ENCODE measurements at places on chromosomes 1 and 21.

GRCh38 chr1:23273450-23274133, 56.3 kb upstream of the HTR1D start:
- DNase-seq: no peak

- no peak for DNase-seq
These were observed 122.1 kb upstream of the RGS1 start for GRCh38 chr1:192453360-192453992.

- DNase-seq: no peak
These were observed 35.3 kb downstream of the RGS8 start for GRCh38 chr1:182649041-182649440.

DNA sequence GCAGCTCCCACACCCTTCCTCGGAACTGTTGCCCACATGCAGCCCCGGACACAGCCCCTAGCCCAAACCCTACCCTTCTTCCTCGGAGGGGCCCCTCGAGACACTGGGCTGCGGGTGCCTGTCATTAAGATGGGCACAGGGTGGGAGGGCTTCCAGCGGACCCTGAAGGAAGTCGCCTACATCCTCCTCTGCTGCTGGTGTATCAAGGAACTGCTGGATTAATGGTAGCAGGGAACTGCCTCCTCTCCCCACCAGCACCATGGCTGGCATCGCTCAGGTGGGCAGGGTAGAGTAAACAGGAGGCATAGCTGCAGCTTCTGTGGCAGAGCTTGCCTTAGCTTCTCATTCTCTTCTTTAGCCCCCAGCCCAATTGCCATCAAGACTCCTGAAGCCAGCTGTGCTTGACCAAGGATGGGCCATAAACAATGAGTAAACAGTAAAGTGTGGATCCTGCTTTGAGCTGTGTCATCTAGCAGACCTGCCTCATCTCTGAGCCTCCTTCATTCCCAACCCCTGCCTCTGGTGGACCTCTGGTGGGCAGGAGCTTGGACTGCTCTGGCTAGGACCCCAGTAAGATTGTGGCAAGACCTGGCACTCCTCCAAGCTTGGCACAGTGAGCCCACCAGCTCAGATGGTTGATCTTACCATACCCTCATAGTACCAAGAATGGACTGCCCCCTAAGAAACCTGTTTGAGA, at the start of gene LENEP:
Gene LENEP, plus strand, starts transcription at position 15 of the 697 bp plus-strand sequence. Its CDS starts 22 bp downstream, at position 37.
- no peak for DNase-seq

GRCh38 chr1:241972703-241973369, 15.3 kb downstream of the BECN2 start:
- no peak for DNase-seq

- DNase-seq: no peak
These were observed 60.6 kb upstream of the AKT3 start for GRCh38 chr1:243910607-243911006.

- no peak for DNase-seq
These were observed 78.7 kb downstream of the RGL1 start for GRCh38 chr1:183883623-183884022.

DNA sequence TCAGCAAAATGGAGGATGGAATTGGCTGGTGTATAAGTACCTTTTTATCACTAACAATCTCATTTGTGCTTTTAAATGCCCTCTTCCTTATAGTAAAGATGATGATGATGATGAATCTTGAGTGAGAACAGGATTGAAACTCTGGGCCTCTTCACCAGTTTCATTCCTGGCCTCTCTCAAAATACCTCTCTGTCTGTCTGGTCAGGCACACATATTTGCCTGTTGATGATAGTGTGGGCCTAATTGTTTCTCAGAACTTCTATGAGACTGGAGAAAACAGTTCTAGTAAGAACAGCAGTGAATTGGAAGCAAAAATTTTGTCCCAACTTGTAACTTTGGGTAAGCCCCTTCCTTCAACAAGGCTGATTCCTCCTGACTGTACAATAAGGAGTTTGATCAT, 94.4 kb upstream of the RGS4 start:
- DNase-seq: no peak

DNA sequence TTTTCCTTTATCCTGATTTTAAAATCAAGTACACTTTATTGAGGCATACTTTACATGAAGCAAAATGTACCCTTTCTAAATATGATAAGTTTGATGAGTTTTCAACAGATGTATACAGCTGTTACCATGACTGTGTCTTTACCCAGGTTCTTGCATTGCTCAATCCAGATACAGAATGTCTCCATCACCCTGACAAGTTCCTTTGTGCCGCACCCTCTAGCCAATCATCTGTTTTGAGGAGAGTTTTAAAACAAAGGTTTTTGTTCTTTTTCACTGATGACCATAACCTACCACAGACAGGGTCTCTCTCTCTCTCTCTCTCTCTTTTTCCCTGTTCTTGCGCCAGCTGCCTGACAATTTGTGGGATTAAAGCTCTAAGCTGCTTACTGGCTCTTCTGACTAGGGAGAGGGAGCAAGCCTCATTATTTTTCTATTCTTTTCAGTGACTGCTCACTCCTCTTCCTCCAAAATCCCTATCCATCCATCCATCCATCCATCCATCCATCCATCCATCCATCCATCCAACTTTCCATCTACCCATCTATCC, 1.2 kb upstream of the KCNE1 start:
- DNase-seq: no peak

- no peak for DNase-seq
These were observed 163.7 kb downstream of the NTMT2 start for GRCh38 chr1:170309389-170310013.

GRCh38 chr1:212594640-212595039, 13.9 kb upstream of the ATF3 start:
- DNase-seq: no peak

- DNase-seq: no peak
These were observed 60.4 kb downstream of the FYB2 start for GRCh38 chr1:56758794-56759193.

GRCh38 chr1:38031513-38031866, 15.1 kb downstream of the POU3F1 start:
- no peak for DNase-seq

DNA sequence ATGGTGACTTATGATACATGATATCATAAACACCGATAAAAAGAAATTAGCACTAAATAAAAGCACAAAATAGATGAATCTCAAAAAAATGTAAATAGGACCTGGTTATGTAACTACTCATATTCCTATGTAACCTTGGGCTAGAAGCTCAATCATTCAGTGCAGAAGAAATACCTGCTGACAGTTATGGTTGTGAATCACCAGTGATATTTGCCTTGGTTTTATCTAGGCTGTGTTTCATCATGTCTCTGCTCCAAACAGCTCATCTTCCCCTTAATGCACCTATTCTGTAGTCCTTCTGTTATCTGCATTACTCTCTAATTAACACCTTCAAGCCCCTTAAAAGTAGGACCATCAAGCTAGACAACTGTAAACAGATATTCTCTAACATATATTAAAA, 16.3 kb upstream of the PIGC start:
- DNase-seq: no peak

- DNase-seq: peak; percentile 75
These were observed 199.4 kb upstream of the CACYBP start for GRCh38 chr1:174800216-174800851.

GRCh38 chr1:8349961-8350360, 32.0 kb downstream of the SLC45A1 start:
- no peak for DNase-seq

- no peak for DNase-seq
These were observed 25.1 kb upstream of the PLEKHA6 start for GRCh38 chr1:204384636-204385352.

DNA sequence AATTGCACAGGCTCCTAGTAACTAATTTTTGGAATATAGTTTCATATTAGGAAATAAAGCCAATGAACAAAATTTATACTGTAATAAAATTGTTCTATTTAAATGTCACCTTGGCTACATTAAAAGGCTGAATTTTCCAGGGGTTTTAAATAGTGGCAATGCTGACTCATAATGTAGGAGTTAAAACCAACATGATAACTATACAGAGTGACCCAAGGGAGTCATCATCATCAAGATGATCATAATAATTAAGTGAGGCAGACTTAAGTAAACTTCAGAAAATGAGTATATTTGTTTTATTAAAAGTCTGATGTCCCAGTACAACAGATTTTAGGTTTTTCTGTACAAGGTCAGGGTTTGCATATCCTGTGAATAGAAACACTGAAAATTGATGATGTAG, 183.4 kb downstream of the PLPPR4 start:
- DNase-seq: no peak

DNA sequence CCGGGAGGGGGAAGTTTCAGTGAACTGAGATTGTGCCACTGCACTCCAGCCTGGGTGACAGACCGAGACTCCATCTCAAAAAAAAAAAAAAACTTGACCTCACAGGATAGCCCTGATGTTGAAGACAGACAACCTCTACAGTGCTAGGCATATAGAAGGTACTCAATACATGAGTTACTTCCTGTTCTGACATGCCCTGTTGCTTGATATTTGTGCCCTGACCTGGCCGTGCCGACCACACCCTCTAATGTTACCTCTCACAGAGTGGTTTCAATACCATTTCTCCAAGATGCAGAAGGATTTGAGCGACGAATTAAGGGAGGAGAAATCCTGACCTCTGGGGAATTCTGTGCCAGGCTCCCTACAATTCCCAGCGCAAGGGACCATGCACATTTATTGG, 5.2 kb downstream of the PTAFR start:
- no peak for DNase-seq

DNA sequence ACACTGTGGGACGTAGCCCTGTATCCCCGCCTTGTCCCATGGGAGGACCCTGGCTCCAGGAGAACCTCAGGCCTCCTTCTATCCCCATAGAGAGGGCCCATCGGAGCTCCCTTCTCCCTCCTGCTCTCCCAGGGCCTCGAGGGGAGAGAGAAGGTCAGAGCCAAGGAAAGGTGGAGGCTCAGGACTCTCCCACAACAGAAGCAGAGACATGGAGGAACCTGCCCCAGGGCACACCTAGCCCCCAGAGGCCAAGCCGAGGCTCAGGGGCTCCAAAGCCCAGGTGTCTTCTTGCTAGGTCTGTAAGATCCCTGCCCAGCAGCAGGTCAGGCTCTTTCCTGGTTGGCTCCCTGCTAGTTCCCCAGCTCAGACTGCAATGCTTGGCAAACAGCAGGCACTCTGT, 34.4 kb upstream of the ARF1 start:
- DNase-seq: no peak

GRCh38 chr1:226444901-226445300, 37.0 kb upstream of the PARP1 start:
- DNase-seq: no peak

- no peak for DNase-seq
These were observed 21.2 kb downstream of the C21orf91 start for GRCh38 chr21:17797967-17798366.

DNA sequence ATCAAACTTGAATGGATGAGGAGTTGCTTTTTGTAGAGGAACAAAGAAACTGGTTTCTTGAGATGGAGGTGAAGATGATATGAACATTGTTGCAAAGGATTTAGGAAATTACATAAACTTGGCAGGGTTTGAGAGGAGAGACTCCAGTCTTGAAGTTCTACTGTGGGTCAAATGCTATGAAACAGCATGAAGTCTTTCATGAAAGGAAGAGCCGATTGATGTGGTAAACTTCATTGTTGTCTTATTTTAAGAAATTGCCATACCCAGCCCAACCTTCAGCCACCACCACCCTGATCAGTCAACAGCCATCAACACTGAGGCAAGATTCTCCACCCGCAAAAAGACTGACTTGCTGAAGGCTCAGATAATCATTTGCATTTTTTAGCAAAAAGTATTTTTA, 52.2 kb downstream of the SIPA1L2 start:
- DNase-seq: no peak

- DNase-seq: no peak
These were observed 34.9 kb upstream of the NTNG1 start for GRCh38 chr1:107105914-107106313.

DNA sequence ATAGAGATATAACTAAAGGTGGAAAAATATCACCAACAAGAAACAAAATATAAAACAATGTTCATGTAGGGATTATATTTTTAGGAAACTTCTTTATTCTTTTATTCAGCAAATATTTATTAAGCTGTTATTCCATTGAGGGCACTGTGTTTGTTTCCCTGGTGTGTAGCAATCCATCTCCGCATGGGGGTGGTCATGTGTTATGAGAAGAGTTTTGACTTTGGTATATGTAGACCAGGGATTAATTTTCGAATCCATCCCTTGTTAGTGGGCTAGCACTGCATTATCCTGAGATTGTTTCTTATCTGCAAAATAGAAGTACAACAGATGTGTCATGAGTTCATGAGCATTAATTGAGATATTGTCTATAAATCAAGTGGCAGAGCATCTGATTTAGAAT, 190.2 kb upstream of the LRRC7 start:
- DNase-seq: no peak

All from caudate nucleus (tissue), 63 donors.